Heart left ventricle (tissue), 16 donors: ENCODE measurements at places on chromosomes 13 and 19. TPM values are rescaled to one million over a fixed set of nuclear protein-coding genes. Genes with fewer than 3 reads are reported as not detected.

GRCh38 chr13:42484386-42484785, 89.6 kb upstream of the TNFSF11 start:
- no peak overlapping the region for H3K4me3 ChIP-seq
- H3K36me3 ChIP-seq: no peaks in the 10 kb centered on the region
- no peaks in the 10 kb centered on the region for H3K4me1 ChIP-seq
- no peaks in the 10 kb centered on the region for H3K27me3 ChIP-seq

Gene F10
- total RNA-seq: 3.9 TPM

Gene ZFP36
- 51.1 TPM for total RNA-seq

Gene MAMSTR
- 1.7 TPM for total RNA-seq

DNA sequence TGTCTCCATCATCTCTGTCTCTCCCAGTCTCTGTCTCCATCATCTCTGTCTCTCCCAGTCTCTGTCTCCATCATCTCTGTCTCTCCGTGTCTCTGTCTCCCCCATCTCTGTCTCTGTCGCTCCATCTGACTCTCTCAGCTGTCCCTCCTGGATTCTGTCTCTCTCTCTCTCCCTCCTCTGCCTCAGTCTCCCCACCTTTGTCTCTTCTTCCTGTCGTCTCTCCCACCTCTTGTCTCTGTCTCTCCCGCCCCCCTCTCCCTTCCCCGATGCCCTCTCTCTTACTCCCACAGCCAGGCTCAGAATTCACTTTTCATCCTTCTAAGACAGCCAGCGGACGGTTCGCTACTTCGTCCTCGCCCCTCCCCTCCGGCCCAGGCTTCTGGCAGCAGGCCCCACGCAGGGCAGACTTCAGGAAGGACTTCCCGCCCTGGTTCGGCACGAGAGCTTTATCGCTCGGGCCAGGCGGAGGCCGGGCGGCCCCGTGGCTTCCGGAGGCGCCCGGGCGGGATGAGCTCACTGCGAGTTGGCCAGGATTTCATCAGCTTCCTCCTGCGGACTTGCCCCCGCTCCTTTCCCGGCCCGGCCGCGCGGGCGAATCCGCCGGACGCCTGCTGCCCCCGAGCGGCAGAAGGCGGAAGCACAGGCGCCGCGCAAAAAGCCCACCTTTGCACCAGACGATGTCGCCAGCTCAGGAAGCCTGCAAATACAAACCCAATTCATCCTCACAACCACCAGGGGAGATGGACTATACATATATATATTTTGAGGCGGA, 12.4 kb upstream of the CCDC9 start:
- H3K4me1 ChIP-seq: peaks cover 54% of the 10 kb centered on the region
- peak overlapping the region; percentile 57 for H3K27ac ChIP-seq
- H3K36me3 ChIP-seq: no peaks in the 10 kb centered on the region

GRCh38 chr19:2294687-2295335, 12.8 kb upstream of the PEAK3 start:
- no peak for DNase-seq
- peak overlapping the region; percentile 26 for H3K4me3 ChIP-seq
- no peaks in the 10 kb centered on the region for H3K36me3 ChIP-seq
- no peak overlapping the region for H3K27ac ChIP-seq
- peaks cover 44% of the 10 kb centered on the region for H3K27me3 ChIP-seq
- H3K4me1 ChIP-seq: peaks cover 27% of the 10 kb centered on the region

DNA sequence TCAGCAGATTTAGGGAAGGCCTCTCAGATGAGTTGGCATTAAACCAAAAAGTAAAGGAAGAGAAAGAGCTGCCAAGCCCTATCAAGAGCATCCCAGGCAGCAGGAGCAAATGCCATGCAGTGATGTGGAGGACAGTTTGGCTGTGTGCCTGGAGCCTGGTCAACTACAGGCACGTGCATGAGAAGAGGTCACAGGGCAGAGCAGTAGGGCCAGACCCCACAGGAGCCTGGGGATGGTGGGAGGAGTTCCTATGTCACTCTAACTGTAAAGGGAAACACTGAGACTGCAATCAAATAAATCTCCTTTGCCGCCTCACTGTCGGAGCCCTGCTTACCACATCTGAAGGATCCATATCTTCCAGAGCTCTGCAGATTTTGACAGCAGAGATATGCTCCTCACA, 240.5 kb downstream of the ENOX1 start:
- peak; percentile 49 for DNase-seq
- no peak overlapping the region for H3K27ac ChIP-seq
- no peak overlapping the region for H3K4me3 ChIP-seq
- H3K27me3 ChIP-seq: no peaks in the 10 kb centered on the region
- H3K4me1 ChIP-seq: peaks cover 24% of the 10 kb centered on the region
- H3K36me3 ChIP-seq: no peaks in the 10 kb centered on the region
